Gastroesophageal sphincter (tissue), 4 donors: ENCODE measurements at places on chromosomes 5 and 9. TPM values are rescaled to one million over a fixed set of nuclear protein-coding genes. Genes with fewer than 3 reads are reported as not detected.

DNA sequence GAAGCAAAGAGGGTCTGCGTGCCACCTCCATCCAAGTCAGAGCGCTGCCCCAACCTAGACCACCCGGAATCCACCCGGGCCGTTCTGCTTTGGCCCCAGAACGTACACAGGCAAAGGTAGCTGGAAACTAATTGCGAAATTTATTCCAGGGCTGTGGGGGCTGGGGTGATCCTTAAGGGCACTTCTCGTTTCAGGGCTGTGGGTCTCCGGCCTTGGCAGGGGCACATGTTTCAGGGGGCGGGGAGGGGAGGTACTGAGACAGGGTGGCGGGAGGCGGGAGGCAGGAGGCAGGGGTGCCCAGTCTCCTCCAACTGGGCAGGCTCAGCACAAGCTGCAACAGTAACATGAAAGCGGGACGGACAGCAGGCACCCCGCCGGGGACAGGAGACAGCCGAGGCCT lies 26.1 kb downstream of the NR5A1 start:
- ATAC-seq, result no peak

GRCh38 chr9:22645893-22646292 lies 199.3 kb downstream of the DMRTA1 start:
- peak; percentile 63 for ATAC-seq

Gene TIFAB
- total RNA-seq, result not detected

Gene SPINK6
- total RNA-seq, result not detected
